ENCODE measurements at places on chromosomes 4 and X.

- peak; percentile 43 for DNase-seq
Observed at GRCh38 chr4:7647600-7648543, 213.1 kb upstream of the PSAPL1 start.

DNA sequence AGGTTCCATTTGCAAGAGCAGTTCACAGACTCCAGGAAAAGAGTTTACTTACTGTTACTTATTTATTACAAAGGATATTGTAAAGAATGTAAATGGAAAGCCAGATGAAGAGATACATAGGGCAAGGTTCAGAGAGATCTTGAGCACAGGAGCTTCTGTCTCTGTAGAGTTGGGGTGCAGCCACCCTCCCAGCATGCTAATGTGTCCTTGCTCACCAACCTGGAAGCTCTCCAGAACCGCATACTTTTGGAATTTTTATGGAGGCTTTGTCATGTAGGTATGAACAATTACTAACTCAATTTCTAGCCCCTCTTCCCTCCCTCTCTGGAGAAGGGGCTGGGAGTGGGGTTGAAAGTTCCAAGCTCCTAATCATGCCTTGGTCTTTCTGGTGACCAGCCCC lies 857.2 kb downstream of the RPA4 start:
- DNase-seq: no peak

GRCh38 chrX:45872480-45872879 lies 671.8 kb upstream of the DIPK2B start:
- no peak for DNase-seq

- DNase-seq: no peak
Observed at GRCh38 chr4:122744229-122744628, 11.7 kb downstream of the BBS12 start.

- DNase-seq: no peak
Observed at GRCh38 chr4:150387981-150388380, 194.0 kb upstream of the MAB21L2 start.

GRCh38 chr4:16005676-16006075 lies 42.7 kb upstream of the FGFBP2 start:
- no peak for DNase-seq

DNA sequence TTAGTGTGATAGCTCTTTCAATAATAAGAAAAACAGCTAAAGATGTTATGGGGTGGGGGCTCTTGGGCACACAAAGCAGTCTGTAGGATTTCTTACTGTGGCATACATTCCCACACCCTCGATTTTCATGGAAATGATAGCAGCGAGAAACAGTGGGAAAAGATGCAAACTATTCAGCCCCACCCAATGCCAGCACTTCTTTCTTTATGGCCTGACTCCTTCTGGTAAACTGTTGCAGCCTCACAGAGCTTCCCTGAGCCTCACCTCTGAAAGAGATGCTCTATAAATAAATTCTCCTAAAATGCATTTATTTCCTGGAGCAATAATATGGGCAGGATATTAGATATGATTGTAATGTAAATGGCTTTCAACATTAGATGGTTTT lies 910 bp downstream of the ANK2 start:
- no peak for DNase-seq

GRCh38 chr4:139645458-139645857 lies 20.2 kb upstream of the MGST2 start:
- no peak for DNase-seq

- DNase-seq: no peak
Observed at GRCh38 chr4:168619266-168619631, 122.4 kb downstream of the PALLD start.

All from left colon (tissue), 2 donors.